ENCODE measurements at places on chromosomes 12 and 14.

- DNase-seq, result no peak
Observed at GRCh38 chr14:33916663-33917565, 34.0 kb downstream of the EGLN3 start.

GRCh38 chr12:96422192-96422591 lies 22.0 kb upstream of the CDK17 start:
- DNase-seq, result no peak

- no peak for DNase-seq
Observed at GRCh38 chr14:57061009-57061711, 207.5 kb downstream of the EXOC5 start.

DNA sequence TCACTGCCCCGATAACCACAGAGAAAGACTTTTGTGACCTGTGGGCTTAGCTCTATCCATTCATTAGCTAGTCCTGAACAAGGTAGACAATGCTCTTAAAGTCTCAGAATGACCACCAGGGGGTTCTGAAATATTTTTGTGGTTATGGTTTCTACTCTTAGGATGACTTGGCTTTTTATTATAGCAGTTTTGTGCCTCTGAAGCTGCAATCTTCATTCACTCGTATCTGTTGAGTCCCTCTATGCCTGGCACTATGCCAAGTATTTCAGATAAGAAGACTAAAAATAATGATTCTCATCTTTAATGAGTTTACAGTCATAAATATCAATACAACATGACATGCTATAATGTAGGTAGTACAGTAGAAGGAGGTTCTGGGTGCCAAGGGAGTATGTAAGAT lies 130.8 kb upstream of the TRHDE start:
- DNase-seq, result peak; percentile 14

- no peak for DNase-seq
Observed at GRCh38 chr14:24948261-24948847, 101.6 kb downstream of the STXBP6 start.

GRCh38 chr14:95758331-95758730 lies 44.4 kb upstream of the TCL1A start:
- no peak for DNase-seq

GRCh38 chr12:94133964-94134795 lies 14.2 kb upstream of the PLXNC1 start:
- DNase-seq, result peak; percentile 74

DNA sequence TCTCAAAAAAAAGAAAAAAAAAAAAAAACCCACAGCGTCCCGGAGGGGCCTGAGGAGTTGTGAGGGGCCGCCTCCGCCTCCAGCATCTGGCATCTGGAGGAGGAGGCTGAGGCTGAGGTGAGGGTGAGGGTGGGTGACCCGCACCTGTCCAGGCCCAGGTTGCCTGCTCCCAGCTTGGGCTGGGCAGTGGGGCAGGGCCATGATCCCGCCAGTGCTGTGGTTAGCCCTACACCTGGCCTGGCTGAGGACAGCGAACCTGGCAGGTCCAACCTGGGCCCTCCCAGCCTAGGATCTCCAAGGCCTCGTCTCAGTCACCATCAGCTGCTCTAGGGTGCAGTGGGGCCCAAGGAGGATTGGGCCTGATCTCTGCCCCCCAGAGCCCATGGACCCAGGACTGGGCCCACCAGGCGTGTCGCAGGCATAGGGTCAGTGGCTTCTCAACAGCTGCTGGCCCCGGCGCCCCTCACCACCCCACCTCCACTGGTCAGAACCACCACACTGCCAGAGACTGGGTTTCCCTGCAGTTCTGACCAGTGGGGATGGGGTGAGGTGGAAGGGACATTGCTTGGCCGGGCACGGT lies 36.3 kb upstream of the RCOR1 start:
- DNase-seq, result no peak

- no peak for DNase-seq
Observed at GRCh38 chr12:132568826-132569480, 41.4 kb downstream of the LRCOL1 start.

- peak; percentile 24 for DNase-seq
Observed at GRCh38 chr12:510071-510825, 50.5 kb downstream of the B4GALNT3 start.

GRCh38 chr14:20808162-20808483 lies 5.5 kb upstream of the RNASE1 start:
- no peak for DNase-seq

GRCh38 chr14:104278214-104278534 lies 139.8 kb downstream of the KIF26A start:
- DNase-seq, result no peak

- DNase-seq, result no peak
Observed at GRCh38 chr14:104309657-104310369, 171.4 kb downstream of the KIF26A start.

DNA sequence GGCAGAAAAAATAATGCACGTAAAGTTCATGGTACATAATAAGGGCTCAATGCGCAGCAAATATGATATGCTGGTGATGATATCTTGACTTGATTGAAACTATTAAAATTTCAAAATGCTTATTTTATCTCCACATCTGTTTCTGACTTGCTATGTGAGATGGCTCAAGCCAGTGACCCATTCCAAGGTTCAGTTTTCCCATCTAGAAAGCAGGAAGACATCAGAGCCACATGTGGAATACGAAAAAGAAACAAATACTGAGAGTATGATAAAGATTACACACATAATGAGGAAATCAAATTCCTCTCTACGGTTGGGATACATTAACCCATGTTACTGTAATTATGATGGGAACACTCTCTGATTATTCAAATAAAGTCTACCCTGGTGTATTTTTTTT lies 24.0 kb upstream of the TSPAN11 start:
- no peak for DNase-seq

- no peak for DNase-seq
Observed at GRCh38 chr12:131176926-131177325, 223.2 kb downstream of the ADGRD1 start.

DNA sequence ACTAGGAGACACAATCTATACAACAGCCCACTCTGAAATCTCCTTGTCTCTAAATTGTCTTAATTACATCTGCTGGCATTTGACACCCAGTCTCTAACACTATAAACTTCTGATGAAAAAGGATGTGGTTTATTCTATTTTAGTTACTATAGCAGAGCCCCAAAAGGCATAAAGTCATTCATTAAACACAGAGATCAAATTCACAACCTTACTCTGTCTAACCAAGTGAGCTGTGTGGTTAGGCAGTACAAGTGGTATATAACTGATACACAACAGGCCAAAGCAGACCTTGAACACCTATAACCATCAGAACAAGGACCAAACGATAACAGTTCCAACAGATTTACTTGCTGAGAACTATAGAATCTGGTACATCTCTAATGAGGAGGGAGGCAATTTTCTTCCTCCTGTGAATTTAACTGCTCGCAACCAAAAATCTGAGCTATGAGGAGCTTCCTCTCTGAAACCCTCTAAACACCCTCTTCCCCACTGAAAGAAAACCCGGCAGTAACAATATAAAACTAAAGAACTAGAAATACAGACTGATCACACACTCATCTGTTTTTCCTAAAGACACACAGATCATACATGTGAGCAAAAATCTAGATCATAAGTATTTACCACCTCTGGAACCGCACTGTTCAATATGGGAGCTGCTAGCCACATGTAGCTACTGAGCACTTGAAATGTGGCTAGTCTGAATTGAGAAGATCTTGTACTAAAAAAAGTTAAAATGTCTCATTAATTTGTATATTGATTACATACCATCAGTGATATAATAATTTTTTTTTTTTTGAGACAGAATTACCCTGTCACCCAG lies 17.7 kb downstream of the SPPL3 start:
- no peak for DNase-seq

- no peak for DNase-seq
Observed at GRCh38 chr14:71408362-71409030, 501.2 kb downstream of the PCNX1 start.

DNA sequence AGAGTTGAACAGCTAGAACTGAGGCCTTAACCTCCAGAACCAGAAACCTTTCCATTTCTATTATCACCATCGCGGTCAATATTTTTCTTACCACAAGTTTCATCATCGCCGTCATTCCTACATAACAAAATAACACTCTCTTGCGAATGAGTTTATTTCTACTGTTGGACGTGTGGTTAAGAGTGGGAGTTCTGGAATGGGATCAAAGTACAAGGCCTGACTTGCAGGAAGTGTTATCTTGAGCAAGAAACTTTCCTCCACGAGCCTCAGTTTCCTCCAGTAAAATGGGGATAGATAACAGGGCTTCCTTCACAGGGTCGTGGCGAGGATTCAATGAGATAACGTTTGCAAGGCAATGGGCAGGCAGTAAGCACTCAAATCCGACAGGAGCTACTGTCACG lies 652 bp downstream of the SART3 start:
- no peak for DNase-seq

DNA sequence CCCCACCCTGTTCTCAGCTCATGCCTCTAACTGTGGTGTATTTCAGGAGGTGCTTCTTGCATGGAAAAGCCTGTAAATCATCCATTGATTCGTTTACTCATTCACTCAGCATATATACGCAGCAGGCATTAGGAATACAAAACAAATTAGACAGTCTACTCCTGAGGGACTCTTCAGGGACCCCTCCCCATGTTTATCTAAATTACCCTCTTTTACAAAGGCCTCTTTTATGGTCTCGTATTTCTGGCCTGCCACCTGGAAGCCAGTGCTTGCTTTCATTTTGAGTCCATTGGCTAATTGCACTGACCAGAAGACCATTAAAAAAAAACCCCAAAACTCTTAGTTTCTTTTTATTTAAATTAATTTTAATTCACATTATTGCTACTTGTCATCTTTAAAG lies 134.4 kb downstream of the DACT1 start:
- peak; percentile 59 for DNase-seq

Measured in NCI-H2227 treated with DMSO at 0.1 percent for 48 hours (cell line).